Mammary epithelial cell (primary cell): ENCODE measurements at places on chromosomes 7 and 10. TPM values are rescaled to one million over a fixed set of nuclear protein-coding genes. Genes with fewer than 3 reads are reported as not detected.

GRCh38 chr10:60646966-60647796, 131.1 kb upstream of the CDK1 start:
- peak; percentile 31 for DNase-seq

DNA sequence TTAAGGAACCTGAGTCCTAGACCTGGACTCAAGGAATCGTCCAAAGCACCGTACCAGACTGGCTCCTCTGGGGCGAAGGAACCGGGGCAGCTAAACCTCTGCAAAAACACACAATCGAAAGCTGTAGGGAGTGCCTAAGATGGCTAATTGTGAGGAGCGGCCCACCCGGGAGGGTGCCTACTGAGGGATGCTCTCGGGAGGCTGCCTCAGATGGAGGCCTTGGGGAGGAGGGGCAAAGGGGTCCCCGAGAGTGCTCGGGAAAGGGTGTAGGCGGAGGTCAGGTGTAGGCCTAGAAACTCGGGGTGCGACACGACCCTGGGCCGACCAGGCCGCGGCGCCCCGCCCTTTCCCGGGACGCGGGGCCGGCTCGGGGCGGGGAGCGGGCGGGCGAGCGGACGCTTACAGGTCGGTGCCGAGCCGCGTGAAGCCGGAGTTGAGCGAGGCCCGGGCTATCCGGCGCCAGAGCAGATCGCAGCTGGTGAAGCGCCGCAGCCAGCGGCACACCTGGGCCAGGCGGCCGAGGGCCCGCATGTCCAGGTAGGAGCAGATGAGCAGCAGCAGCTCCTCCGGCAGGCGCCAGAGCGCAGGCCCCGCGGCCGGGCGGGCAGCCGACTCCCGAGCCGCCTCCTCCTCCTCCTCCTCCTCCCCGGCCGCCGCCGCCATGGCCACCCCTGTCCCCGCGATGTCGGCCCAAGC, 844 bp downstream of the FBXW4 start:
- peak; percentile 67 for DNase-seq

- DNase-seq, result no peak
Observed at GRCh38 chr10:69850440-69850839, 48.7 kb downstream of the COL13A1 start.

DNA sequence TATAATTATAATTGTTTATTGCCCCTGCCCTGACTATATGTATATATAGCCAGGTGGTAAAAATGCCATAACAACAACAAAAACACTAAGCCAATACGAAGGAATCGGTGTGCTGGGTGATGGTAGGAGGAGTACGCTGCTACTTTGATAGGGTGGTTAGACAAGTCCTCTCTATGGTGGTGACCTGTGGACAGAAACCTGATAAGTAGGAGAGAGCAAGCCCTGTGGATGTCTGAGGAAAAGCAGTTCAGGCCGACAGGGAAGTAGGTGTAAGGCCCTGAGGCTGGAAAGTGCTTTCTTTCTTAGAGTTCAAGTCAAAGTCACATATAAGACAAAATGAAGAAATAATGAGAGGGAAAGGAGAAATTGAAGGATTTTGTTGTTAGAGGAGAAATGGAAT, 823.8 kb upstream of the CELF2 start:
- no peak for DNase-seq

- DNase-seq, result no peak
Observed at GRCh38 chr10:63383141-63383540, 82.6 kb downstream of the JMJD1C start.

- DNase-seq, result no peak
Observed at GRCh38 chr10:87694011-87694794, 34.5 kb downstream of the PAPSS2 start.

- no peak for DNase-seq
Observed at GRCh38 chr10:13681960-13682359, 95.2 kb downstream of the PRPF18 start.

FRMD4A gene
- total RNA-seq, result 4.7 TPM

CACNB2 gene
- under 0.01 TPM for total RNA-seq

DNA sequence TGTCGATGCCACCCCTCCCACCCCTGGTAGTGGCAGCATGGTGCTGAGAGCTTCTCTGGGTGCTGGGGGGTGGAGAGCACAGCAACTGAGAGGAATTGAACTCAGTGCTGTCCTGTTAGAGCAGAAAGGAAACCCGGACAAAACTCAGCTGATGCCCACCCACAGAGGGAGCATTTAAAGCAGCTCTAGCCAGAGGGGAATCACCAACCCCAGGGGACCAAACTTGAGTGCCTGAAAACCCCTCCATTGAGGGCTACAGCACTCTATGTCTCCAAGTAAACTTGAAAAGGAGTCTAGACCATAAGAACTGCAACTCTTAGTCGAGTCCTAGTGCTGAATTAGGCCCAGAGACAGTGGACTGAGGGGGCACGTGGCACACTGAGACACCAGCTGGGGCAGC, 16.8 kb upstream of the FOXI2 start:
- DNase-seq, result no peak

GRCh38 chr7:24366876-24367275, 82.9 kb downstream of the NPY start:
- no peak for DNase-seq

DNA sequence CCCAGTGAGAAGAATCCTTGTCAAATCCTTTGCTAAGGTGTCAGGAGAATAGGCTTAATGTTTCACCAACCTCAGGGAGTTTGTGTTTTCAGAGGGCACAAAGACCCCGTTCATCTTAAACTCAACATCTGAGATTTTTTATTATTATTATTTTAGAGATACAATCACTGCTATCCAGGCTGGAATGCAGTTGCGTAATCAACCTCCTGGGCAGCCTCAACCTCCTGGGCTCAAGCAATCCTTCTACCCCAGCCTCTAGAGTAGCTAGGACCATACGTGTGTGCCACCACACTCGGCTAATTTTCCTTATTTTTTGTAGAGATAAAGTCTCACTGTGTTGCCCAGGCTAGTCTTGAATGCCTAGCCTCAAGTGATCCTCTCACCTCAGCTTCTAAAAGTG, 599.2 kb downstream of the KCNMA1 start:
- DNase-seq, result no peak

DNA sequence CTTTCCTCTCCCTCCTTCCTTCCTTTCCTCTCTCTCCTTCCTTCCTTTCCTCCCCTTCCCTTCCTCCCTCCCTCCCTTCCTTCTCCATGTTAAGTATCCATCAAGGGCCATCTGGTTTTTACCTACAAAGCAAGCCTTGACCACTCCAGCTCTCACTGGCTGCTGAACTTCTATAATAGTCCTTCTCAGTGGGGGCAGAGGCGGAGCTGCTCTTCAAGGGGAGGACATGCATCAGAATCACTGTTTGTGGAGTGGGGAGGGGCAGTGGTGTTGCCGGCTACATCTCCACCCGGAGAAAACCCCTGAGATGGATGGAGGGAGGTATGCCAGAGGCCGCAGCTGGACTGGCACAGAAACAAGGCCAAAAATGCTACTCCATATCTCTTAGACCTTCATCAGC, 25.9 kb downstream of the LAMB1 start:
- DNase-seq, result no peak

DNA sequence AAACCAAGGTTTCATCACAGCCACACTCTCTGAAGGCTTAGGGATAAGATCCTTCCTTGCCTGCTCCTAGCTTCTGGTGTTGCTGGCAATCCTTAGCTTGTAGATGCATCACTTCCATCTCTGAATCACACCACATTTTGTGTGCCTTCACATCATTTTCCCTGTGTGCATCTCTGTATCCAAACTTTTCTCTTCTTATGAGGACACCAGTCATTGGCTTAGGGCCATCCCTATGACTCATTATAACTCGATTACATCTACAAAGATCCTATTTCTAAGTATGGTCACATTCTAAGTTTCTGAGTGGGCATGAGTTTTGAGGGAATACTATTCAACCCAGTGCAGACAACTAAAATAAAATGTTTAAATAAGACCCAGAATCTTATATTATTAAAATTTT, 121.7 kb downstream of the C7orf25 start:
- peak; percentile 25 for DNase-seq

ERVW-1 gene
- not detected for total RNA-seq

- DNase-seq, result peak; percentile 11
Observed at GRCh38 chr10:43304687-43305333, 37.9 kb upstream of the RASGEF1A start.

DNA sequence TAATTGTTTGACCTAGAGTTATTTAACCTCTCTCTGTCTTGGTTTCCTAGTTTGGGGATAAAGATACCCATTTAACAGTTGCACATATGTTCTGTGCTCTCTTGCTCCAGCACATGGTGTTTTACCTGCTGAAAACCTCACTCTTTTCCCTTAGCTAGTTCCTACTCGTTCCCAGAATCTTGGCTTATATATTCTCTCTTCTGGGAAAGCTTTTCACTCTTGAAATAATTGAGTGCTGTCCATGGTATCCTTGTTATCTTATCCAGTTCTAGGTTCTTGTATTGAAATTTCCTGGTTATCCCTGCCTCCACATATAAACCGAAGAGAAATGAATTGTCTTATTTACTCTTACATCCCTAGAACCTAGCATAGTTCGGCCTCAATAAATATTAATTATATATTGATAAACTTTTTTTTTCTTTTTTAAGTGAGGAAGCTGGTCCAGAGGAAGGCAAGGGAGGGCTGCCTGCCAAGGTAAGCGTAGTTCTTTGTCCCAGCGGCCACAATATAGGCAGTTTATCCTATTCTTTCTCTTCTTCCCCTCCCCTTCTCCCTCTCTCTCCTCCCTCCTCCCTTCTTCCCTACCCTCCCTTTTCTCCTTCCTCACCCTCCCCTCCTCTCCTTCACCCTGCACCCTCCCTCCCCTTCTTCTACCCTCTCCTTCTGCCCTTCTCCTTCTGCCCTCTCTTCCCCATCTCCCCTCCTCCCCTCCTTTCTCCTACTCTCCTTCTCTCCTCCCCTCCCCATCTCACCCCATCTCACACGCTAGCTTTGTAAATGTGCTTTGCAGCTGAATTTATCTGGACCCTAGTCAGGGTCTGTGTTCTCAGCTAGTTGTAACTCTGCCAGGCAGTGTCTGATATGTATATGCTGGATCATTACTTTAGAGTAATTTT, 7.9 kb downstream of the WEE2 start:
- DNase-seq, result no peak

GRCh38 chr7:95295397-95295796, 28.9 kb downstream of the PON1 start:
- DNase-seq, result no peak

- no peak for DNase-seq
Observed at GRCh38 chr7:30968747-30969603, 5.2 kb downstream of the GHRHR start.

GRCh38 chr7:45506059-45506458, 68.1 kb upstream of the ADCY1 start:
- no peak for DNase-seq

GRCh38 chr10:77416311-77417135, 221.1 kb downstream of the KCNMA1 start:
- DNase-seq, result peak; percentile 69

DNA sequence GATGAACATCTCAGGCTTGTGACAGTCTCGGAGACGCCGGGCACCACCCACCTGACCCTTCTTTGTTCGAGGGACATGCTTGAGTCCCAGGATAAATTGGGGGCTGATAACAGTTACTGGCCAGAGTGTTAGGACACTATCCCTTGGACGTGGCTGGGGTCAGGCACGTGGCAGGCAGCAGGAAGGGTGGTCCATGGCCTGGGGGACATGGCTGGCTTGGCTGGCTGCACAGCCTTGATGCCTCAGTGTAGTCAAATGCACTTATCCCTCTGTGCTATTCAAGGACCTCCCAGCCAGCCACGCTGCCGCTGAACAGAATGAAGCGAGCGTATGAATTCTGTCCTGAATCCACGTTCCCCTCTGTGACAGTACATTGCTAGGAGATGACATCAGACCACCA, 662.0 kb upstream of the FOXK1 start:
- no peak for DNase-seq

DNA sequence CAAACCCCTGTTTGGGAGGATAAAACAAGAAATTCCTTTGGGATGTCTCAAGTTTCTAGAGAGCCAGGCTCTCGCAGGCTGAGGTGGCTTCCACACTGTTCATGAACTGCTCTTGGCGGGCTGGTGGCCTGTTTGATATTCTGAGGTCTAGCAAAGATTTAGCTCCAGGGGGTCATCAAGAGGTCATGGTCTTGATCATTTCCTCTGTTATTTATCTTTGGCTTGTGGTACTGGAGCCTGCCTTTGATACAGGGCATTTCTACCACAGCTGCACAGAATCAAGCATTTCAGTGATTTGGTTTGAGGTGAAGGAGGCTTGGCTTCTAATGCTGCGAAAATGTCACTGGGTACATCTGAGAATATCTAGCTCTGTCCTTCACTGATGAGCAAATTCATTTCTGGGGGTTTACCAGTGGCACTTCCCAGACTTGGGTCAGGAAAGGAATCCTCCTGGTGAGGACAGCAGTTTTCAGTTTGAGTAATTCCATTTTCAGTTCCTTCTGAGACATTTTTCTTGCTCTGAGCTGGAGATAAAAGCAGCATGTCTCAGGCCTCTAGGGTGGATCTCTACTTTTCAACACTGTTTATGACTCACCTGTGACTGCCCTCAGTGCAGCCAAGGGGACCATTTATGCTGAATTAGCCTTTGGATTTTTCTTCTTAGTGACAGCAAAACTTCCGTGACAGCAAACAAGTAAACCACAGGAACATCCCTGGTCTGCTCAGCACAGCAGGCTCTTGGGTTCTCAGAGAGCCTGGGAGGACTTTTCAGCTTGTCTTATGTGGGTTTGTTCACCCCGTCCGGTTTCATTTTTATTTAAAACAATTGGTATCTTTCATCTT, 312.0 kb downstream of the RNLS start:
- peak; percentile 45 for DNase-seq

- no peak for DNase-seq
Observed at GRCh38 chr7:134350709-134351108, 34.0 kb upstream of the SLC35B4 start.

DNA sequence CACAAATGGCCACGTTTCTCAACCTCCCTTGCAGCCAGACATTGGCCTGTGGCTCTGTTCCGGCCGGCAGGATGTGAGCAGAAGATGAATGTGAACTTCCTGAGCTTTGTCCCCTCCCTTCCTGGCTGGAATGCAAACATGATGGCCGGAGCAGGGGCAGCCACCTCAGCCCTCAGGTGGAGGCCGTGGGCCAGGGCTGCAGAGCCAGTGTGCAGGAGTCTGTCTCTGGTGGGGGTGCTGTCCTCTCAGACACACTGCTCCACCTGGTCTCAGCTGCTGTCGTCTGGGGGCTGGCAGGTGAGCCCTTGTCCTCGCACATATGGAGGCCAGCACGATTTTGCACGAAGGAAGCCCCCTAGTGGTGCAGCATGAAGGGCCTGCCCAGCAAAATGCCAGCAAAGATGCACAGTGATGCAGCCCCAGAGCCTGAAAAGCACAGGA, 25.3 kb upstream of the PWWP2B start:
- no peak for DNase-seq

DNA sequence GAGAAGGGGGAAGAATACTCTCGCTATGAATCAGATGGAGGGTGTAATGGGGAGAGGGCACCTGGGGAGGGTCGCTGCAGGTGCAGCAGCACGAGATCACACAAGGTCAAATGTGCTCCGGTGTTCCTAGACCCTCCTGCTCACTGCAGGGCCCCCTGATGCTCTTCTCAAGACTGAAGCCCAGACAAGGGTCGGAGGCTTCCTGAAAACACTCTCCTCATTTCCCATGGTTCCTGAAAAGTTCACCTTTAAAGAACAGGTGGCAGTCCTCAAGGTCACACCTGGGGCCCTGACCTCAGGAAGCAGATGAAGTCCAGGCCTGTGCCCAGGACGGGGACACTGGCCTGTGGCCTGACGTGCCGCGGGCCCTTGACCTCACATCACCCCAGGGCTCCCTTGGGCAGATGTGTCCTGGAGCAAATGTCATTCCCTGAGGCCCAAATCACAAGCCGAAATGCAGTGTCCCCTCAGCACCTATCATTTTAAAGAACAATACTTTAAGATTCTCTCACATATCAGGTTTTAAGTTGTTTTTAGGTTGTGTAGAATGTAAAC, 289.8 kb downstream of the GLRX3 start:
- no peak for DNase-seq

- DNase-seq, result no peak
Observed at GRCh38 chr7:17227766-17228490, 70.5 kb upstream of the AHR start.

CALHM3 gene
- not detected in 2 replicates for total RNA-seq
